Prostate gland (tissue), 2 donors: ENCODE measurements at places on chromosomes 1 and 21. TPM values are rescaled to one million over a fixed set of nuclear protein-coding genes. Genes with fewer than 3 reads are reported as not detected.

The HSPA13 gene
- total RNA-seq = 15.3 TPM

The CELA2B gene
- not detected for total RNA-seq

The HCRTR1 gene
- total RNA-seq = not detected

The PYHIN1 gene
- 0.51 TPM for total RNA-seq

The LENEP gene
- total RNA-seq = not detected

The RSRP1 gene
- total RNA-seq = 114 TPM

The CELA2A gene
- total RNA-seq = 5.4 TPM

The ELOA gene
- 42.1 TPM for total RNA-seq

The CASZ1 gene
- 96.9 TPM for total RNA-seq

The PRKAB2 gene
- 12.3 TPM for total RNA-seq

The TMEM125 gene
- total RNA-seq = 29.9 TPM

DNA sequence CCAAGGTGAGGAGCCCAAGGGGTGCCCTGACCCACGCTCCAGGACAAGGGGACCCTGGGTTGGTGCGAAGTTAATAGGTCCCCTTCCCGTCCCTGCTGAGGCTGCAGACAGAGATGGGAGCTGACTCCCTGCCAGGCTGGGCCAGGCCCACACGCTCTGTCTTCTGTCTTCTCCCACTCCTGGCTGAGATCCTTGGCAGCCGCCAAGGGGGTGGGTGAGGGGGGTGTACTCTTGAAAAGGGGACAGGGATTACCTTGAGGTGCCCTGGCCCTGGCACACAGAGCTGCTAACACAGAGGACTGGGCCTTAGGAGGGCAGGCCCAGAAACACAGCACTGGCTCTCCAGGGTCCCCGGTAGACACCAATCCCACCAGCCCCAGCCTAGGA lies 11.0 kb upstream of the CTRC start:
- peaks cover 6% of the 10 kb centered on the region for H3K4me1 ChIP-seq
- H3K4me3 ChIP-seq = no peak overlapping the region
- no peak for DNase-seq
- no peaks in the 10 kb centered on the region for H3K27me3 ChIP-seq
- H3K27ac ChIP-seq = peak overlapping the region; percentile 44

DNA sequence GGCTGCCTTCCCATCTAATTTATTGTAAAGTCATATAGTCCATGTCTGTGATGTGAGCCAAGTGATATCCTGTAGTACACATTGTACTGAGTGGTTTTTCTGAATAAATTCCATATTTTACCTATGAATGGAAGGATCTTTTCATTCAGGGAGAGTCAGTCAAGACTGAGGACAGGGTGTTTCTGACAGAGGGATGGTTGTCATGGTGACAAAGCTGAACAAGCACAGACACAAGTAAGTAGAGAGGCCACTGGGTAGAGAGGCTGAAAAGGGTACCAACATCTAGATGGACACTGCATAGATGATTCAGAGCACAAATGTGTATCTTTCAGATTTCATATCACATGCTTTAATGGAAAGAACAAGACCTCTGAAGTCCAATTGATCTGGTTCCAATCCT lies 22.6 kb upstream of the IL20 start:
- no peaks in the 10 kb centered on the region for H3K36me3 ChIP-seq
- DNase-seq = no peak
- H3K4me3 ChIP-seq = no peak overlapping the region
- no peaks in the 10 kb centered on the region for H3K27me3 ChIP-seq
- H3K27ac ChIP-seq = no peak overlapping the region

- no peaks in the 10 kb centered on the region for H3K36me3 ChIP-seq
- H3K27me3 ChIP-seq = no peaks in the 10 kb centered on the region
- DNase-seq = no peak
- H3K4me1 ChIP-seq = no peaks in the 10 kb centered on the region
- no peak overlapping the region for H3K27ac ChIP-seq
Measured at GRCh38 chr1:239457491-239458143, 71.2 kb downstream of the CHRM3 start.

DNA sequence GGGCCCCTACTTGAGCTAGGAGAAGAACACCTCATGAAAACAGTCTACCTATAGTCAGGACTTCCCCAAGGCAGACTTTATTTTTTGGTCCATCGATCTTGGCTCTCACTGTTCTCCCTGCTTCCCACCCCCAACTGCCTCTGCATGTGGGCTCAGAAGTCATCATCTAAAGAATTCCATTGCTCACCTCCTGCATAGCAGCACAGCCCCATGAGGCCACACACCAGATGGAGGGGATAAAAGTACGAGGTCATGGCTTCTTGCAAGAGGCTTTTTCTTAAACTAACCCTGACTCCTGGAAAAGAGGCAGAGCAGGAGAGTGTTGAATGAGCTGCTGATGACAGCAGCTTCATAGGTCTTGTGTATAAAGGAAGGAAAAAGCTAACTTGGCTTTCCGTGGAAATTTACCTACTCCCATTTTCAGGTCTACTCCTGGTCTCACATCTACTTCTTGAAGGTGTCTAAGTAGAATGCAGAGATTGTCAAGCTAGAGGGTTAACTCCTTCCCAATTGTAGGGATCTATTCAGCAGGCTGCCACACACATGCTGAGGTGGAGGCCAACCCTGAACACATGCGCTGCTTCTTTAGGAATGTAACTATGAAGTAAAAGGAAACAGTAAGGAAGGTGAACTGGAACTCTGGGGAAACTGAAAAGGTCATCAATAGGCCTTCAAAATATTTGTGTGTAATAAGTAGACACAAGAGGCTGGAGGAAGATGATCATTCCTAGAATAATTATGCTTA lies 18.7 kb downstream of the WNT2B start:
- no peak overlapping the region for H3K27ac ChIP-seq
- H3K27me3 ChIP-seq = no peaks in the 10 kb centered on the region
- peaks cover 2% of the 10 kb centered on the region for H3K4me1 ChIP-seq
- H3K36me3 ChIP-seq = no peaks in the 10 kb centered on the region
- DNase-seq = no peak

DNA sequence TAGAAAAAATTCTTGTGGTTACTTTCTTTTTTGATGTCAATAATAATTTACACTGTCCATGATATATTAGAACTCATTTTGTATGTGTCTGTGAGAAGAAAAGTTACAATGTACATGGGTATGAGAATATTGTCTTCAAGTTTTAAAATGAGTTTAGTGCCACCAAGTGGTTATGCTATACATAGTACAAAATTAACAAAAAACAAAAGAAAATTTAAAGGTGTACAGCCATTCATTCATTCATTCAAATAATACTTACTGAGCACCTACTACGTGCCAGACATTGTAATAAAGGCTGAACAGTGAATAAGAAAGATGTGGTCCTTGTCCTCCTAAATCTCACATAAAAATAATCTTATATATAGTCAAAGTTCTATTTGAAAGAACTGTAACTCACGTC lies 27.7 kb downstream of the UCHL5 start:
- DNase-seq = no peak
- H3K36me3 ChIP-seq = no peaks in the 10 kb centered on the region
- H3K4me1 ChIP-seq = no peaks in the 10 kb centered on the region
- no peak overlapping the region for H3K27ac ChIP-seq
- no peaks in the 10 kb centered on the region for H3K27me3 ChIP-seq

- H3K4me3 ChIP-seq = no peak overlapping the region
- no peak overlapping the region for H3K27ac ChIP-seq
- peaks cover 6% of the 10 kb centered on the region for H3K4me1 ChIP-seq
- no peak for DNase-seq
- no peaks in the 10 kb centered on the region for H3K36me3 ChIP-seq
Measured at GRCh38 chr1:108826081-108826635, 30.7 kb downstream of the AKNAD1 start.

DNA sequence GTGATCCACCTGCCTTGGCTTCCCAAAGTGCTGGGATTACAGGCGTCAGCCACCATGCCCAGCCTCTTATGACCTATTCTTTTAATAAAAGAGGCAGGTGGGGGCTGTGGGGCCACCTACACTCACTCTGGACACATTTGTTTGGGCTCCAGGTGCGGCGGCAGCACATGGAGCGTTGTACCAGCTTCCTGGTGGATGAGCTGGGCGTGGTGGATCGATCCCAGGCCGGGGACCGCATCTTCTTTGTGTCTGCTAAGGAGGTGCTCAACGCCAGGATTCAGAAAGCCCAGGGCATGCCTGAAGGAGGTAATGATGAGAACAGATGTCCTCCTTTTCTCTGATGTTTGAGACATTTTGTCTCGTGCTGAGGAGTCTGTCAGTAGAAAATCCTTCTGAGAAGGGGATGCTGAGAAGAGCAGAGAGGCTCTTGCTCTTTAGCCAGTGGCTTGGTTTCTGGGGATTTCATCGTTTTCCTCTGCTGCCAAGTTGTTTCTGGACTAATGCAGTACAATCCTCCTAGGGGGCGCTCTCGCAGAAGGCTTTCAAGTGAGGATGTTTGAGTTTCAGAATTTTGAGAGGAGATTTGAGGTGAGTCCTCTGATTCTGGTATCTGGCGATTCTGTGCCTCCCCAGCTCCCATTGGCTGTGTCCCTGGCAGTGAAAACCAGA lies 17.9 kb upstream of the MIIP start:
- no peak overlapping the region for H3K27ac ChIP-seq
- peaks cover 10% of the 10 kb centered on the region for H3K36me3 ChIP-seq
- H3K4me3 ChIP-seq = no peak overlapping the region
- DNase-seq = no peak

DNA sequence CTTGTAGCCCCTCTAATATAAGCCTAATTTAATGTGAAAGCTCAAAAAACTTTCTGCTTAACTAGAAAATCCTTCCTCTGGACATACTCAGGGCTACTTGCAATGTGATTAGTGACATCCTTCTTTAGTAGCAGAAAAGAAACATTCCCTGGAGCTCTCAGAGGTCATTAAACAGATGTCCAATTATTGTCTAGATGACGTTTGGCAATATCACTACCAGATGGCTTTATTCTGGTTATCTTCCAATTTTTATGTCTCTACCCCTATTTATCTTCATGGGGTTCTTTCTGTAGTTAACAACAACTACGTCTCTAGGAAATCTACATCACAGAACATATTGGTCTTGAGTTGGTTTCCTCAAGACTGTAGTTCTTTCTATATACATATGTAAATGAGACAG lies 44.2 kb downstream of the CTH start:
- H3K4me1 ChIP-seq = no peaks in the 10 kb centered on the region
- no peak for DNase-seq
- no peak overlapping the region for H3K4me3 ChIP-seq
- no peaks in the 10 kb centered on the region for H3K27me3 ChIP-seq
- H3K36me3 ChIP-seq = no peaks in the 10 kb centered on the region
- no peak overlapping the region for H3K27ac ChIP-seq

DNA sequence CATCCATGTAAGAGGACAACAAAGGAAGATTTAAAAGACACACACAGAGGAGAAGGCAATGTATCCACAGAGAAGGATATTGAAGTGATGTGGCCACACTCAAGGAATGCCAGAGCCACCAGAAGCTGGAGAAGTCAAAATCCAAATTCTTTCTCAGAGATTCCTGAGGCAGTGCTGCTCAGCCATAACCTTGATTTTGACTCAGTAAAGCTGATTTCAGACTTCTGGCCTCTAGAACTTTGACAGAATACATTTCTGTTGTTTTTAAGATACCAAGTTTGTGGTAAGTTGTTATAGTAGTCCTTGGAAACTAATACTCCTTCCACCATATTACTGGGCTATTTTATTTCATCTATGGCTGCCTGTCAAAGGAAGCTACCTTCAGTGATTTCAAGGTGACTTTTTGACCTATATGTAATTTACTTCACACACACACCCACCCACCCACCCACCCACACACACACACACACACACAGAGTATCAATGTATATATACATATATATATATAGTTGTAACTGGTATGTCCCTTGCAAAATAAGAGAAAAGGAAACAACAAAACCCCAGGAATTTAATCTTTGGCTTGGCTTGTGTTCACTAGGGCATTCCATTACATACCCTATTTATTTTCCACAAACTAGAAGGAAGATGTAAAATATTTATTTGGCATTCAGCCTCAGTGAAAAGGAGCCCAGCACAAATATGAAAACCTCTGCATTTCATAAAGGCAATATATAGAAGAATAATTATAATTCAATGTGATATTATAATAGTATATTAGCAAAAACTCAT lies 142.1 kb upstream of the PTGFR start:
- no peak overlapping the region for H3K4me3 ChIP-seq
- no peaks in the 10 kb centered on the region for H3K4me1 ChIP-seq
- H3K27ac ChIP-seq = no peak overlapping the region
- DNase-seq = no peak
- H3K36me3 ChIP-seq = no peaks in the 10 kb centered on the region

DNA sequence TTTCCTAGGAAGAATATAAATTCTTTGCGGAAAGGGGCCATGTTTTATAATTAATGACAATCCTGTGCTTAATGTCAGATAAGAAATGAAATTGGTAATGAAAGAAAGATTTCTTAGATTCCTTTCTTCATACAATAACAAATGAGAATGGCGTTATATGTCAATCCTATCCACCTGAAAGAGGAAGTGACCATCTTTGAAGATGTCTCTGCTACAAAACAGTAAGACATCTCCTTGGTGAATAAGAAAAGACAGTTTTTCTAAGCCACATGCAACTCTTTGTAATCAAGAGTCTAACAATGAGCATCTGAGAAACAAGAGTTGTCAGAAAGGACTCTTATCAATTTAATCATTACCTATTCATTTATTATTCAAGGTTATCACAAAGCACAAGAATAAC lies 286.0 kb downstream of the VAV3 start:
- no peak overlapping the region for H3K4me3 ChIP-seq
- H3K27ac ChIP-seq = no peak overlapping the region
- no peaks in the 10 kb centered on the region for H3K27me3 ChIP-seq
- H3K36me3 ChIP-seq = no peaks in the 10 kb centered on the region
- H3K4me1 ChIP-seq = no peaks in the 10 kb centered on the region

- no peak overlapping the region for H3K4me3 ChIP-seq
- no peak for DNase-seq
- no peaks in the 10 kb centered on the region for H3K27me3 ChIP-seq
- H3K4me1 ChIP-seq = no peaks in the 10 kb centered on the region
Measured at GRCh38 chr21:27426196-27426595, 459.3 kb upstream of the ADAMTS5 start.
